ENCODE measurements at places on chromosomes 3 and 15. TPM values are rescaled to one million over a fixed set of nuclear protein-coding genes. Genes with fewer than 3 reads are reported as not detected.

DNA sequence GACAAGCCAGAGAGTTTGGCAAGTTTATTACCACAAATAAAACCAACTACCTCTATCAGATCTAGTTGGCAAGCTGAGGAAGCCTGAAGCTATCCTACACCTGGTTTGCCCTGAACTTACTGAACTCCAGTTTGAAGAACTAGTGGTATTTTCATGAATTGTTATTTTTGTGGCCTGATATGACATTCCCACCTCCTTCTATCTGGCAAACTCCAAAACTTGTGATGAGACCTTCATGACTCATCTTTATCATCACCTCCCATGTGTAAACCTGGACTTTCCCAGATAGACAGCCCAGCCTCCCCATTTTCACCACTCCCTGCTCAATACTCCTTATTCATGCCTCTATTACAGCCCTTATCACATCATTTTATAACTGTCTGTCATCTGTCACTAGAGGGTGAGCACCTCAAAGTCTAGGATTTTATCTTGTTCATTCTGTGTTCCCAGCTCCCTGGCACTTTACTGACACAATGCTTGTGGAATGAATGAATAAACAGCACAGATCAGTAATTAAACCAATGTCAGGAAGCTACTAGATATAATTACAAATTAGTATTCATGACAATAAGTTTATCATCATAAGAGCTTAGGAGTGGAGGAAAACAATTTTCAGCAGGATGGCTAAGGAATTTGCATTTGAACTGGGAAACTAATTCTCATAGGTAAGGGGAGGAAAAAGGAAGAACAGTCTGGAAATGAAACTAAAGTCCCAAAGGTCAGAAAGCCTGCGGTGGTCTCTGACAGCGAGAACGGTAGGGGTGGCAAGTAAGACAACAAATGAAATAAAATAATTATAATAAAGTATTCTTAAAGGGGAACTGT lies 13.2 kb upstream of the TRANK1 start:
- no peak for DNase-seq

- no peak for DNase-seq
Measured at GRCh38 chr3:194574639-194575483, 58.4 kb downstream of the TMEM44 start.

GRCh38 chr3:173703771-173704170 lies 306.2 kb downstream of the NLGN1 start:
- DNase-seq = peak; percentile 26

DNA sequence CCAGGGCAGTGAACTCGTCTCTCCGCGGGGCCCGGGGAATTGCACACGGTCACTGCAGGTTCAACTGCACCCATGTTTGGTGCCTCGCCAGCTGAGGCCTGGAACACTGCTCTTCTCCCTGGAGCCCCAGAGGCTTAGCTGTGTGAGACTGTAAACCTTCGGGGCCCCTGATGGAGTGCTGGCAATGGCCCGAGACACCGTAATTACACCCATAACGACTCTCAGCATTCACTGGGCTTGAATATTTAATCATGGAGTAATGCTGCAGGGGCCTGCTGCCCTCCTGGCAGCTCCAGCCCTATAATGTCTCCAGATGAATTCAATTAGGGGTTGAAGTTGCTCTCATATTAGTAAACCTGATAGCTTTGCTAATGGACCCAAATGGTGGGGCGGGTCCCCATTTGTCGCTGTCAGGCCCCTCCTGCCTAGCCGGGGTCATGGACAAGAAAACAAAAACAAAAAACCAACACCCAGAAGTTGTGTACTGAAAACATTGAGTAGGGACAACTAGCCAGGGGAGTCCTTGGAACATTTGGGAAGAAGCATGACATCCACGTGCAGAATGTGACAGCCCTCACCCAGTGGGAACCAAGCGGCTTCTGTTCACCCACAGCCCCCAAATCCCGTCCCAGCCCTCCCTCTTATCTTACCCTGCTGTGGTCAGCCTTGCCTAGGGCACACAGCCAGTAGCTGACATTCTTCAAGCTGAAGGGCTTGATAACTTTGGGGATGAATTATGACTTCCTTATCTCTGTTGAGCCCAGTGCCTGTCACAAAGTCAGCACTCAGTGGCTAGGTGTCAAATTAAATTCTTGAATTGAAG lies 74.3 kb upstream of the SCN5A start:
- no peak for DNase-seq

GRCh38 chr3:27533718-27534573 lies 49.8 kb upstream of the SLC4A7 start:
- DNase-seq = peak; percentile 53

PLXND1 gene
- 12.9 TPM for total RNA-seq

TM6SF1 gene
- total RNA-seq = not detected

PLSCR4 gene
- 0.71 TPM for total RNA-seq

GCNT3 gene
- total RNA-seq = not detected

Measured in neural progenitor cell (in vitro differentiated cells).